Stimulated activated CD8-positive, alpha-beta memory T cell treated with anti-CD3 and anti-CD28 coated beads, Interleukin-4, amount 100 ng/mL, for 1 hour (primary cell): ENCODE measurements at places on chromosomes 5 and 9.

GRCh38 chr5:108432024-108432423, 50.1 kb upstream of the FBXL17 start:
- DNase-seq = no peak

DNA sequence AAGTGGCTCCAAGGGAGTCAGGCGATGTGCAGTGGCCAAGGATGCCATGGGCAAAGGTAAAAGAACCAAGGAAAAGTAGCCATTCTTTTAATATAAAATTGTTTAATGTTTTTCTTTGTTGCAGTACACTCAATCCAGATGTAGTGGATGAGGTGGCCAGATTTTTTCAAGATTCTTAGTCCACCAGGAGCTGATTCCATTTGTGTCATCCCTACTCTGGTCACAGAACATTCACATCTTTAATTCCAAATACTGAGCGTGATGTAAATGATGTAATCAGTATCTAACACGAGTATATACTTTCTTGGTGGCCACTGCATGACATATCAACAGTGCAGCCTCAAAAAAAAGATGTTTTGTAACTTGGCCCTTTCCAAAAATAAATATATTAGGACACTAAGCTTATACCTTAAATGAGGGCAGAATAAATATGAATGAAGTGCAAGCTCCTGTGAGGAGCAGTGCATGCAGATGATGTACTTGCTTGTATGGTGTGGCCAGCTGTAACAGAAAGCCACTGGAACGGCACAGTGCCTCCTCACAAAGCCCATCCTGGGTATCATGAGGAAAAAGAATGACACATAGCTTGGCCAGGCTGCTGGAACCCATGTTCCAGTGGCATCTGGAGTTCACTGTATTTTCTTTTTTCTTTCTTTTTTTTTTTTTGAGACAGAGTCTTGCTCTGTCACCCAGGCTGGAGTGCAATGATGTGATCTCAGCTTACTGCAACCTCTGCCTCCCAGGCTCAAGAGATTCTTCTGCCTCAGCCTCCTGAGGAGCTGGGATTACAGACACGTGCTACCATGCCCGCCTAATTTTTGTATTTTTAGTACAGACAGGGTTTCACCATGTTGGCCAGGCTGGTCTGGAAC, 6.5 kb upstream of the SPATA24 start:
- no peak for DNase-seq

DNA sequence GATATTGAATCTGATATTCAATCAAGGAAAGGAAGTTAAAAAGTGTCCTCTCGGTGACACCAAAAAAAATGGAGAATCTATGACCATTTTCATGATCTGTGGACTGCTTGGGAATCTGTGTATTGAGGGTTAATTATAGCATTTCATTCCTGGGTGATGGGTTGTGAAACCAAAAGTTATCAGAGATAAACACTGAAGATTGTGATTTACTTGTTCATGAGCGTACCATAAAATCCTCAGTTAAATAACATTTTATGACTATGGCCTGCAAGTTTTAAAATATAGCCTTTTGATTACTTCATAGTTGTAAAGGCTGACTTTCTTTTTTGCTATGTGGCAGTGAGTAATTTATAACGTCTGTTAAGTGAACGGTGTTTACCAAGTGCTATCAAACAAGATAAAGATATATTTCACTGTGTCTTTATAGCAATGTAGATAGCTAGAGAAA, 267.9 kb upstream of the SEMA6A start:
- no peak for DNase-seq

DNA sequence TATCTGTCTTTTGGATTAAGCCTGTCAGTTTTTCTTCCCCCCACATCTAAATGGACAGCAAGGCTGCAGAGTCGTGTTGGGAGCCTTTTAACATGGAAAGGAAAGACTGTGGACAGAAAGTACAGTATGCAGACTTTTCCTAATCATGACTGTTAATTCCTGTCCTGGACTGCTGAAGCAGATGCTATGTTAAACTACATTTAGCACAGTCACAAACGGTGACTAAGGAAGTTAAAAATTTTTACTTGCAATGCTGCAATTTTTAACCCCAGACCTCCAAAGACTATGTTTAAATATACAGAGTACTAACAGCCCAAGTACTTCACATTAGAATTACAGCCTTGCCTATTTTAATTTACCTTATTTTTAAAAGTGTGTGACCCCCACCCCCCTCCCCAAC, 51.8 kb downstream of the ELAVL2 start:
- DNase-seq = no peak
